Fibroblast of villous mesenchyme (primary cell): ENCODE measurements at places on chromosomes 5 and 9. TPM values are rescaled to one million over a fixed set of nuclear protein-coding genes. Genes with fewer than 3 reads are reported as not detected.

SPINK1 gene
- 0.32 TPM in 1 of 2 replicates, not detected in the other for total RNA-seq

TMEM174 gene
- total RNA-seq, result not detected in 2 replicates

PRELID2 gene
- total RNA-seq, result 23.2 and 35.0 TPM in 2 replicates

RORB gene
- 0.64 and 5.6 TPM in 2 replicates for total RNA-seq

PCDHGA8 gene
- 3.0 and 3.2 TPM in 2 replicates for total RNA-seq

GFI1B gene
- total RNA-seq, result under 0.01 and 0.32 TPM in 2 replicates

ANXA6 gene
- total RNA-seq, result 501 and 537 TPM in 2 replicates

NMRK1 gene
- total RNA-seq, result 8.6 and 11.9 TPM in 2 replicates

SURF6 gene
- total RNA-seq, result 7.4 and 8.2 TPM in 2 replicates

BASP1 gene
- total RNA-seq, result 126 and 127 TPM in 2 replicates

FCN1 gene
- total RNA-seq, result not detected in 2 replicates

GPR151 gene
- not detected in 2 replicates for total RNA-seq

PCDHGC4 gene
- 2.6 and 2.9 TPM in 2 replicates for total RNA-seq

SLIT3 gene
- total RNA-seq, result under 0.01 and 0.64 TPM in 2 replicates

SVEP1 gene
- total RNA-seq, result 39.6 and 81.2 TPM in 2 replicates

IFNA5 gene
- under 0.01 TPM in 1 of 2 replicates, not detected in the other for total RNA-seq

ROPN1L gene
- total RNA-seq, result 0.32 and 0.43 TPM in 2 replicates

CATSPER3 gene
- under 0.01 TPM in 1 of 2 replicates, not detected in the other for total RNA-seq

KIF4B gene
- under 0.01 TPM in 1 of 2 replicates, not detected in the other for total RNA-seq

RNF180 gene
- 5.5 and 5.6 TPM in 2 replicates for total RNA-seq

MEGF9 gene
- total RNA-seq, result 4.3 and 5.5 TPM in 2 replicates

EGR1 gene
- total RNA-seq, result 3.5 and 6.1 TPM in 2 replicates

CSF1R gene
- under 0.01 TPM in 2 replicates for total RNA-seq

LCNL1 gene
- total RNA-seq, result 3.2 and 3.5 TPM in 2 replicates

GRM6 gene
- not detected in 2 replicates for total RNA-seq

NR4A3 gene
- under 0.01 TPM in 2 replicates for total RNA-seq

BARHL1 gene
- not detected in 2 replicates for total RNA-seq

SLC46A2 gene
- total RNA-seq, result not detected in 2 replicates

PDE6A gene
- under 0.01 TPM in 1 of 2 replicates, not detected in the other for total RNA-seq

MTX3 gene
- 12.5 and 13.2 TPM in 2 replicates for total RNA-seq

SPOCK1 gene
- total RNA-seq, result 49.0 and 54.8 TPM in 2 replicates

MAP1B gene
- 74.3 and 124 TPM in 2 replicates for total RNA-seq

KIF24 gene
- 2.6 and 3.5 TPM in 2 replicates for total RNA-seq

ZSWIM6 gene
- 9.0 and 16.4 TPM in 2 replicates for total RNA-seq

ZNF462 gene
- total RNA-seq, result 16.4 and 32.4 TPM in 2 replicates

IFNW1 gene
- total RNA-seq, result not detected in 2 replicates

STC2 gene
- total RNA-seq, result 157 and 195 TPM in 2 replicates

HAND1 gene
- total RNA-seq, result not detected in 2 replicates

DPH7 gene
- total RNA-seq, result 22.0 and 22.5 TPM in 2 replicates

GHR gene
- 0.97 and 2.2 TPM in 2 replicates for total RNA-seq

IL5 gene
- not detected in 2 replicates for total RNA-seq

TAS2R1 gene
- total RNA-seq, result 0.32 and 0.43 TPM in 2 replicates

TSSK1B gene
- total RNA-seq, result 0.43 and 0.64 TPM in 2 replicates

ACER2 gene
- 0.64 and 4.7 TPM in 2 replicates for total RNA-seq

SH3GL2 gene
- 0.32 and 0.43 TPM in 2 replicates for total RNA-seq

IL4 gene
- total RNA-seq, result not detected in 2 replicates

QRFP gene
- not detected in 2 replicates for total RNA-seq

IFNA21 gene
- not detected in 2 replicates for total RNA-seq

ARL14EPL gene
- total RNA-seq, result not detected in 2 replicates

CCNB1 gene
- total RNA-seq, result 79.9 and 147 TPM in 2 replicates

LRRC8A gene
- 53.5 and 62.2 TPM in 2 replicates for total RNA-seq

MGAT1 gene
- total RNA-seq, result 98.6 and 104 TPM in 2 replicates

ZFP2 gene
- under 0.01 and 0.86 TPM in 2 replicates for total RNA-seq

JAK2 gene
- 11.6 and 13.4 TPM in 2 replicates for total RNA-seq

CANX gene
- total RNA-seq, result 628 and 886 TPM in 2 replicates

AIF1L gene
- total RNA-seq, result 0.32 and 0.43 TPM in 2 replicates

SPINK7 gene
- not detected in 2 replicates for total RNA-seq

BTNL8 gene
- not detected in 2 replicates for total RNA-seq

BTNL3 gene
- not detected in 2 replicates for total RNA-seq

ACOT12 gene
- total RNA-seq, result not detected in 2 replicates
